ENCODE measurements at places on chromosomes 2 and 18.

- DNase-seq: no peak
These were observed 160.2 kb downstream of the TAF4B start for GRCh38 chr18:26386441-26386840.

GRCh38 chr2:30190637-30191036 is 40.7 kb upstream of the LBH start:
- DNase-seq: no peak

GRCh38 chr2:207315131-207315530 is 149.4 kb upstream of the KLF7 start:
- no peak for DNase-seq

DNA sequence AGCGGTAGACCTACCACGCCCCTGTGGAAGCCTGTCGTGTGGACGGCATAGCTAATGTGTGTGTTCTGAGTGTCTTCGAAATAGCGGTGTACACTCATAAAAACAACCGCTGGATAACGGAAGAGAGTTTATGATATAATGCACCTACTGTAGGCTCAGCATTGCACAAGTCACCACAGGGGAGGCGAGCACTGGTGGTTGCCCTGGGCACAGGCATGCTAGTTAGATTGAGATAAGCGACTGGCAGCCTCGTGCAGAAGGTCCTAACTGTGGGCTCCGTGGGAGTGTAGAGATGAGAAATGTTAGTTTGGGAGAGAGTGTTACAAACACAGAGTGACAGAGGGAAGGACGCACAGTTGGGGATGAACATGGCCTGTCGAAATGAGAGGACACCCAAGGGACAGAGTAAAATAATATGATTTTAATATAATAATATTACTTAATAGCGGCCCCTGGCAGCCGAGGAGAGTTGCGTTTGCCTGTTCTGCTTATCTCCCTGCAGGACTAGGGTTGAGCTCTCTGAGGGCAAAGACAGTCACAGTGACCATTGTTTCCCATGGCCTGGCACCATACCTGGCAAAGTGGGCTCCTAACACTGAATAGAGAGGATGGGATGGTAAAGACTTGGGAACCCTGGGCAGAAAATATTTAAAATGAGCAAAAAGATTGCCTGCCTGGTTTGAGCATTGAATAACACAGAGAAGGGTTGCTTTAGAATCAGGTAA is 204.2 kb downstream of the GBX2 start:
- DNase-seq: no peak

- no peak for DNase-seq
These were observed 84.1 kb downstream of the GALNT14 start for GRCh38 chr2:31053929-31054782.

GRCh38 chr2:134139611-134140010 is 114.3 kb upstream of the MGAT5 start:
- DNase-seq: no peak

- DNase-seq: no peak
These were observed 306.7 kb upstream of the SLC8A1 start for GRCh38 chr2:40758401-40759155.

- no peak for DNase-seq
These were observed 546.7 kb upstream of the ID2 start for GRCh38 chr2:8134985-8135682.

DNA sequence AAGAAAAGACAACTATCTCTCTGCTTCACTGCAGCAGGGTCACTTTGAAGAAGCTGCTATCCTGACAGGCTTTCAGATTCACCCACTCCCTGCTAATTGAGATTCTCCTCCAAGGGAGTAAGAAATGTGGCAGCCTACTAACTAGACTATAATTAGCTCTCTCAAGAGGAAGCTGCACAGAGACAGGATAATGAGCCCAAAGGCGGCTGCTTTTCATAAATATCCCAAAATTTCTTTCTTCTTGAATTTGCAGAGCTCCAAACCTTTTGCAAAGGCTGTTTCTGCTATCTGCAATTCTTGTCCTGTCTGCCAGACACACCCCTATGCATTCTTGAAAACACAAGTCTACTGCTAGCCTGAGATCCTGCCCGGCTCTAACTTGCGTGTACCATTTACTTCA is 54.0 kb upstream of the RNU4ATAC start:
- DNase-seq: no peak

- DNase-seq: no peak
These were observed 23.1 kb upstream of the COPS8 start for GRCh38 chr2:237062585-237062984.

DNA sequence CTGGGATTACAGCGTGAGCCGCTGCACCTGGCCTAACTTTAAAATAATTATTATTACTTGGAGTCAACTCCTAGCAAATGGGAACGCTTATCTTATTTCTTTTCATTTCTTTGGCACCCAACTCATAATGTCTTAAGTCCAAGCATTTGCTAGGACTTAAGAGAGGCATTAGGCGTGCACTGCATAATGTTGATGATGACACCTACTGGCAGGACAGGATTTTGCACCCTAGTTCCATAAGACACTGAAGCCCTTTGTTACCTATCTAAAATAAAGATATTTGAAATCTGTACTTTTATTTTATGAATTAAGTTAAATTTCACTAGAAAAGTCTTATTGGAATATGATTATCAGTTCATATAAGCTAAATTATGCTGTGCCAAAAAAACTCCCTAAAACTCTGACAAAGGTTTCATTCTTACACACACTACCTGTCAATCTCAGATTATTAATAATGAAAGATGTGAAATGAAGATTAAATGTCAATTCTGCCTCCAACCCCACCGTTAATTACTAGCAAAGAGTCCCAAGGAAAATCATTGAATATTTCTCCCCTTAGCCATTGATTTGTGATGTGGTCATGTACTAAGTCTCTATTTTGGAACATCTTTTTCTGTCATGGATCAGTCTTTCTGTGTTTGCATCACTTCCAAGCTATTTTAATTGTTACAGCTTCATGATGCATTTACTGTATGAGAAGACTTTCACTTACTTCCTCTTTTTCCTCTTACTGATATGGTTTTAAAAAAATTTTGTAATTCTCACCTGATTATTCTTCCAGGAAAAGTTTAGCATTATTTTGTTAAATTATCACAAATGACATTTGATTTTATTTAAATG is 12.7 kb upstream of the CDH2 start:
- DNase-seq: peak; percentile 8

Measured in epithelial cell of prostate (primary cell).